ENCODE measurements at places on chromosomes 3 and 15. TPM values are rescaled to one million over a fixed set of nuclear protein-coding genes. Genes with fewer than 3 reads are reported as not detected.
A peak's percentile ranks its signal among the peaks of the same experiment; 100 is the strongest.

- H3K4me1 ChIP-seq = peaks cover 33% of the 10 kb centered on the region
- peak overlapping the region; percentile 76 for H3K27ac ChIP-seq
- no peak overlapping the region for H3K4me3 ChIP-seq
- DNase-seq = peak; percentile 93
Measured at GRCh38 chr15:31456354-31457060, 129.9 kb downstream of the KLF13 start.

GRCh38 chr15:27490867-27491595, 520.0 kb downstream of the GABRG3 start:
- no peak overlapping the region for H3K27ac ChIP-seq
- no peaks in the 10 kb centered on the region for H3K36me3 ChIP-seq
- H3K27me3 ChIP-seq = no peaks in the 10 kb centered on the region
- DNase-seq = no peak
- no peak overlapping the region for H3K4me3 ChIP-seq

DNA sequence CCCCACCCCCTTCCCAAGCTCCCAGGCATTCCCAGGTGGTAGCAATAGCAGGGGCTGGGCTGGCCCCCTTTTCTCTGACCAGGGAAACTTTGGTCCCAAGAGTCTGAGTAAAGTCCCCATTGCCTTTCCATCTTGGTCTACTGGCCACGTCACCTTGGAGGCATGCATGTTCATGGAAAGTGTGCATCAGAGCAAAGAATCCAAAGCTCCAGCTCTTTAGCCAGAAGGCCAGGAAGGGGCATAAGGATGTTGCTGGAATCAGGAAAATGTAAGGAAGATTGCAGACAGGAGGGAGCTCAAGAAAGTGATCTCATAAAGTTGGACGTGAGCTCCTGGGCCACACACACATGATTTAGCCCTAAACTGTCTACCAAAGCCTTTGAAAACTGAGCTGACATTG, 63.6 kb downstream of the KBTBD12 start:
- no peaks in the 10 kb centered on the region for H3K36me3 ChIP-seq
- no peaks in the 10 kb centered on the region for H3K27me3 ChIP-seq
- no peak overlapping the region for H3K4me3 ChIP-seq
- H3K4me1 ChIP-seq = no peaks in the 10 kb centered on the region

The LRRC34 gene
- total RNA-seq = 0.49 TPM

GRCh38 chr3:52679811-52680210, 5.9 kb downstream of the PBRM1 start:
- no peak overlapping the region for H3K4me3 ChIP-seq
- no peaks in the 10 kb centered on the region for H3K27me3 ChIP-seq
- no peak for DNase-seq
- H3K36me3 ChIP-seq = peaks cover 43% of the 10 kb centered on the region
- H3K4me1 ChIP-seq = peaks cover 40% of the 10 kb centered on the region
- H3K27ac ChIP-seq = peak overlapping the region; percentile 24

DNA sequence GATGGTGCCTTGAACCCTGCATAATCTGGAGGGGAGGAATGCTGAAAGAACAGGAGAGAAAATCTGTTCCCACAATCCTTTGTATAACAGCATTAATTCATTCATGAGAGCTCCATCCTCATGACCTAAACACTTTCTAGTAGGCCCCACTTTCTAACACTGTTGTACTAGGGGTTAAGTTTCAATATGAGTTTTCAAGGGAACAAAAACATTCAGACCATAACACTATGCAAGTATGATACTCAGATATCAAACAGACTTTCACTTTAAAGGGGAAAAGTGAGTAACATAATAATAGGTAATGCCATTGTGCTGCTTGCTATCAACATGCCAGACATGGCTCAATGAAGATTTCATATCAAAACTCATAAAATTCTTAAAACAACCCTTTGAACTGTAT, 32.4 kb upstream of the PLSCR2 start:
- H3K27me3 ChIP-seq = no peaks in the 10 kb centered on the region
- no peak overlapping the region for H3K27ac ChIP-seq

GRCh38 chr3:150239766-150240165, 168.3 kb upstream of the TSC22D2 start:
- no peaks in the 10 kb centered on the region for H3K27me3 ChIP-seq
- H3K36me3 ChIP-seq = no peaks in the 10 kb centered on the region
- no peak overlapping the region for H3K27ac ChIP-seq
- H3K4me1 ChIP-seq = peaks cover 17% of the 10 kb centered on the region
- H3K4me3 ChIP-seq = no peak overlapping the region

- H3K4me1 ChIP-seq = no peaks in the 10 kb centered on the region
- no peak overlapping the region for H3K27ac ChIP-seq
- H3K27me3 ChIP-seq = no peaks in the 10 kb centered on the region
- no peaks in the 10 kb centered on the region for H3K36me3 ChIP-seq
- no peak overlapping the region for H3K4me3 ChIP-seq
- no peak for DNase-seq
Measured at GRCh38 chr3:120475722-120476377, 25.1 kb upstream of the FSTL1 start.

- no peaks in the 10 kb centered on the region for H3K27me3 ChIP-seq
- no peaks in the 10 kb centered on the region for H3K36me3 ChIP-seq
- no peak for DNase-seq
- no peak overlapping the region for H3K4me3 ChIP-seq
- H3K4me1 ChIP-seq = peaks cover 5% of the 10 kb centered on the region
Measured at GRCh38 chr3:39419742-39420315, 13.3 kb downstream of the RPSA start.

GRCh38 chr15:35440265-35440664, 105.7 kb downstream of the DPH6 start:
- H3K4me3 ChIP-seq = no peak overlapping the region
- H3K27me3 ChIP-seq = no peaks in the 10 kb centered on the region
- no peaks in the 10 kb centered on the region for H3K4me1 ChIP-seq
- H3K27ac ChIP-seq = no peak overlapping the region
- no peak for DNase-seq
- H3K36me3 ChIP-seq = no peaks in the 10 kb centered on the region

The GOLGA6L10 gene
- total RNA-seq = 3.4 TPM

Measured in vagina (tissue), 2 donors.